Fibroblast of lung (primary cell): ENCODE measurements at places on chromosomes 16 and 17.

- peak; percentile 64 for DNase-seq
Observed at GRCh38 chr17:66654106-66654740, 180.7 kb upstream of the CACNG5 start.

DNA sequence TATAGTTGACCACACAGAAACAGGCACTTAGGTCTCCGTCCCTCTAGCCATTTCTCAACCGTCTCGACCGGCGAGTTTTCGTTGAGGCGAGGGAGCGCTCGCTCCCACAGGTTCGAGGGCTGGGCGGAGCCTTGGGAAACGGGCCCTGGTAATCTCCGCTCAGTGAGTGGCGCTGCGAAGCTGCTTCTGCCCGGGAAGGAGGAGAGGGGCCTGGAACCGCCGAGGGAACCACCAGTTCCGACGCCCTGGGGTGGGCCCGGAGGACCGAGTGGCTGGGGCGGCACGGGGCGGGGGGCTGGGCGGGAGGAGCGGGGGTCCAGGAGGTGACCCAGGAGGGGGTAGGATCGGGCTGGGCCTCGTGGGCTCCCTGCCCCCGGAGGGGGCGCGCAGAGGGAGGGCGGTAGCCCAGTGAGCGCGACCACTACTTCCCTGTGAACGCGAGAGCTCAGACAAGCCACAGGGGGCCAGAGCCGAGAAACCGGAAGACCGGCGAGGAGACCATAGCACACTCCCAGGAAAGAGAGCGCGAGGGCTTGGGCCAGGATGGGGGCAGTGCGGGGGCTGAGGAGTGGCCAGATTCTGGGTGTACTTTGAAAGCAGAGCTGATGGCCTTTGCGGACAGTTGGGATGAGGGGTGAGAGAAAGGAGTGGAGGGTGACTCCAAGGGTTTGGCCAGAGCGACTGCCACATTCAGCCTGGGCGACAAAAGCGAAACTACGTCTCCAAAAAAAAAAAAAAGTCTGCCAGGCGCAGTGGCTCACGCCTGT, 29.9 kb upstream of the ARL4D start:
- peak; percentile 78 for DNase-seq

DNA sequence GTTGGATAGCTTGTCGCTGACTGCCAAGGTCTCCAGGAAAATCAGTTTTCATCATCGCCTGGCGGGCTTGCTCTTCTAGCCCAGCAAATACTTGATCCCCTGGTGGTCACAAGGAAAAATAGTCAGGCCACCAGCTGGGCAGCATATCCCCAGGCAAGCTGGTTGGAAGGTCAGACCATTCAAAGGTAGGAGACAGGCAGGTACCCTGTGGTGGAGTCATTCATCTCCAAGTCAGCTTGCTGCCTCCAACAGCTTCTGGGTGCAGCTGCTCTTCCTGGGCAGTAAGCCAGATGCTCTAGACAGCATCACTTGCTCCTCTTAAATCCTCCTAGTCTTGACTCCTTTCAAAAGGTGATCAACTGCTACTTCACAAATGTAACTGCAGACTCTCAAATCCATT, 16.0 kb downstream of the ZNF821 start:
- no peak for DNase-seq

DNA sequence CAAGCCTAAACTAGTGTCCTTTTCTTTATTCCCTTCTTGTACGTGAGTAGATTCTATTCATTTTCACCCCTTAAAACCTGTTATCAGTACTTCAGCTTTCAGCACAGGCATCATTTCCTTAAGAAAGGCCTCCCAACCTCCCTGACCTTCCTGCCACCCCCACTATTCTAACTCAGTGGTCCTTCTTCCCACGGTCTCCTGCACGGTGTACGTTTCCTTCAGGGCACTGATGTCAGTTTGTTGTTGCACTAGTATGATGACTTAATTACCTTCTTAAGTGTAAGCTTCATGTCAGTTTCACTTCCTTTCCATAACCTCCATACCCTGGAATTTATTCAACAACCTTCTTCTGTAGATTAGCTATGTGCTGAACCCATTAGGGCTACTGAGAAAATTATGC, 484.2 kb downstream of the HS3ST4 start:
- no peak for DNase-seq

- no peak for DNase-seq
Observed at GRCh38 chr16:13606804-13607203, 313.1 kb upstream of the ERCC4 start.

DNA sequence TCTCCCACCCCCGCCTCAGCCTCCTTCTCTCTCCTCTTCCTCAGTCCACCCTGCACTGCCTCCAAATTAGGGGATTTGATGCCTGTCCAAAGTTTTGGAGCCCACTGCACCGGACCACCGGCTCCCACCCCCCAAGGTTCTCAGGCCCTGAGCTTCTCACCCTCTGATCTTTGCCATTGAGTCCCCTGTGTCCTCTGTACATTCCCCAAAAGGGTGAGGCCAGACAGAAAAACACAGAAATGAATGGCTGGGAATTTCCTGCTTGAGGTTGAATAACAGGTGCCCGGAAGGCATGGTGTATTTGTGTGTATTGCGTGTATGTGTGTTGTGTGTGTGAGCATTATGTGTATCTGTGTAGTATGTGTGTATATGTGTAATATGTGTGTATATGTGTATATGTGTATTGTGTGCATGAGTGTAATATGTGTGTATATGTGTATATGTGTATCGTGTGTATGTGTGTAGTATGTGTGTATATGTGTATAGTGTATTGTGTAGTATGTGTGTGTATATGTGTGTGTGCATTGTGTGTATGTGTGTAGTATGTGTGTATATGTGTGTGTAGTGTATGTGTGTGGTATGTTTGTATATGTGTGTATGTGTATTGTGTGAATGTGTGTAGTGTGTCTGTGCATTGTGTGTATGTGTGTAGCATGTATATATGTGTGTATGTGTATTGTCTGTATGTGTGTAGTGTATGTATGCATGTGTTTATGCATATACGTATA, 16.0 kb upstream of the CCL17 start:
- no peak for DNase-seq

- peak; percentile 60 for DNase-seq
Observed at GRCh38 chr16:83393196-83393981, 414.4 kb upstream of the HSBP1 start.

- peak; percentile 97 for DNase-seq
Observed at GRCh38 chr17:47225436-47225858, 16.3 kb downstream of the MYL4 start.

DNA sequence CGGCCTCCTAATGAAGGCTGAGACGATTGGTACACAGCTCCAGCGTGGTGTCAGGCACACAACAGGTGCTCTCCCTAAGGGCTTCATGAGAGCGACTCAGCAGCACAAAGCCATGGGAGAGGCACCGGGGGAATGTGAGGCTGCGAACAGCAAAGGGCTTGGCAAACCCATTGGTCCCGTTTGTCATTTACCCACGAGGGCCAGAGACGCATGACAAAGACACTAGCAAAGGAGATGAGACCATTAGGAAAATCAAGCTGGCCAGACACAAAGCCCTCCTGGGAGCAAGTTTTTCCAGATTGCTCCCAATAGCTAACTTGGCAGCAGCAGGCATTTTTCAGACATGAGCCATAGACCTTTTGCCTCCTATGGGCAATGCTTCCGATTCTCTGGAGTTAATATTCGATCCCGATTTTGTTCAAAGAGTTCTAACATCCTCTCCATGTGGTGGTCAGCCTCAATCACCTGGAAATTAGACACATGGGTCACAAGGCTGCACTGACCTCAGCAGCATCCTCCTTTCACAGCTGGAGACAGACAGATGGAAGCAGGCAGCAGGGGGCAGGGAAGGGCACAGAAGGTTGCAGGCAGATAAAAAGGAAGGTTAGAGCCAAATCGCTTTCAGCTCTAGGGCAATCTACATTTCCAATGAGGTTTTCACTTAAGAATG, 38.2 kb downstream of the TK2 start:
- peak; percentile 86 for DNase-seq

- DNase-seq = peak; percentile 93
Observed at GRCh38 chr17:14330492-14330962, 29.6 kb downstream of the HS3ST3B1 start.

GRCh38 chr17:6667516-6667915, 16.0 kb downstream of the C17orf100 start:
- DNase-seq = no peak

GRCh38 chr17:11240841-11241610, at the start of gene SHISA6:
Gene SHISA6, plus strand, starts transcription at chr17:11241213.
- no peak for DNase-seq

- no peak for DNase-seq
Observed at GRCh38 chr16:66479661-66480264, 52.7 kb downstream of the BEAN1 start.

GRCh38 chr16:70772493-70772892, 28.5 kb downstream of the VAC14 start:
- DNase-seq = peak; percentile 30

DNA sequence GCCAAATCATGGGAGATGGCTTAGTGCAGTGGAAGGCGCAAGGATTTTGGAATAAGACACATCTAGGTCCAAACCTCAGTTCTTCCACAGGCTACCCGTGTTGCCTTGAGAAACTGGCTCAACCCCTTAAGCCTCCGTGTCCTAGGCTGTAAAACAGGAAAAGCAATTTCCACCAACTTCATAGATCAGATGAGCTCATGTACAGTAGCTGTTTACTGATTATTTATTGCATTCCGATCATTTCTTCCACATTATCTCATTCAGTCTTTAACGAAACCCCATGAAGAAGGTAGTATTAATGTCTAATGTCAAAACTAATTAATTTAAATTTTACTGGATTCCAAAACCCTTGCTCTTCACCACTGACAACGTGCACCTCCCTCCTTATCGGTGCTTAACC, 231.6 kb downstream of the GRIN2A start:
- peak; percentile 12 for DNase-seq

- DNase-seq = peak; percentile 24
Observed at GRCh38 chr17:73091770-73092522, 542 bp downstream of the SLC39A11 start.

DNA sequence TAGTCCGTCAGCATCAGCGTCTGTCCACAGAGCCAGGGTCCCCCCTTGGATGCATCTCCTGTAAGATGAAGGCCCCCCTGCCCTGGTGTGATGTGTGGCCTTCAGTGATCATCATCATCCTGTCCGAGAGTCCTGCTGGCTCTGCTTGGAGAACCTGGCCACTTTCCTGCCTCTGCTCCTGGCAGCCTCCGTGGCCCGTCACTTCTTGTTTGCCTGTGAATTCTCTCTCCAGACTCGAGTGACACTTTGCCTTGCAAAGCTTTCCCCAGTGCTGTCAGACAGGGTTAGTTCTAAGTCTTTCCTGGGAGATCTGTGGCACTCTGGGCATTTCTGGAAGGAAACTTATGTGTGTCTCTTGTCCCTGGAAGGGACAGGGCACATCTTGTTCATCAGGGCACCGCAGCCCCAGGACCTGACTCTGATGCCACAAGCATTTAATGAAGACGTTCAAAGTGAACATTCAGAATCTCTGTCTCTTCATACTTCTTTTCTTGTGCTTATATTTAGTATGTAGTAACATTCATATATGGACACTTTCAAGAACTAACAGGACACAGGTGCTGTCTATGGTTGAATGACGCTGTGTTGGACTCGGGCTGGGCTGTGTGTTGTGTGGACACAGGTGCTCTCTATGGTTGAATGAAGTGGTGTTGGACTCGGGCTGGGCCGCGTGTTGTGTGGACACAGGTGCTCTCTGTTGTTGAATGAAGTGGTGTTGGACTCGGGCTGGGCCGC, 68.5 kb downstream of the RPTOR start:
- no peak for DNase-seq

DNA sequence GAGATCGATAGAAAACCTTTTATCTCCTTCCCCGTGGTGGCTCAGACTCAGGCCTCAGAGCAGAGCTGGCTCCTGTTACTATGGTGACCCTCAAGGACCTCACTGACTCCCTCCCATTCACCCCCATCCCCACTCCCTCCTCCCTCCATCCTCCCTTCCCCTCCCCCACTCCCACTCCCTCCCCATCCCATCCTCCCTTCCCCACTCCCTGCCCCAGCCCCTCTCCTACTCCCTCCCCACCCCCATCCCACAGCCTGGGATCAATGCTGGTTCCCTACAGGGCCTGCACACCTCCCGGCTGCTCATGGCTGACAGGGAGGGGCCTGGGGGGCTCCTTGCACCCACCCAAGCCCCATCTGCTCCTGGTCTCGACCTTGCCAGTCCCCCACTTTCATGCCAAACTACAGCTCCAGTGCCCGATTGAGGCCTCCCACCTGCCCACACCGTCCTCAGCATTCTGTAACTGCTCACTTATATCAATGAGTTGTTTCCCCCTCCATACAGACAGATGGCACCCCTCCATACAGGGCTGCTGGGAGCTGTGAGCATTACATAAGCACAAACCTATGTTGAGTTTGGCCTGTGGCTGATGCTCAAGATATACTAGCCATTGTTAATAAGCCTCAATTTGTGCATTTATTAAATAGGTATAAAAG, 11.6 kb upstream of the RAI1 start:
- DNase-seq = no peak
